Prostate gland (tissue), 2 donors: ENCODE measurements at places on chromosomes 5 and 9. TPM values are rescaled to one million over a fixed set of nuclear protein-coding genes. Genes with fewer than 3 reads are reported as not detected.

DNA sequence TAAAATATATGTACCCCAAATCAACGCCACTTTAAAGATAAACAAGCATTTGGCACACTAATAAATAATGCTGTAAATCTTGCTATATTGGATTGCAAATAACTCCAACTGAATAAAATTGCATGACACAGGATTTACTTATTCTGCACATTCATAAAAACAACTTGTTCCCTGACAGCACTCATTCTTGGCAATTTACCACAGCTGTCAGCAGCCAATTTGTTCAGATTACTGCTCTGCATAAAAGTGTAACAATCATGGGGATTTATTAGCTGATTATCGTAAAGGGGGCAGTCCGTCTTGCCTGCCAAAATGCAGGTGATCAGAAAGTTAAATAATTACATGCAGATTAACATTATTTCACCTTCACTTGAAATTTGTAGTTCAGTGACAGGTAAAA lies 285.3 kb downstream of the SLF1 start:
- no peak for DNase-seq

GRCh38 chr5:131266370-131267060 lies 2.7 kb downstream of the CDC42SE2 start:
- DNase-seq = no peak

The ORM2 gene
- 1.9 TPM for total RNA-seq

GRCh38 chr9:110178281-110178680 lies 29.7 kb downstream of the C9orf152 start:
- DNase-seq = no peak

GRCh38 chr9:9612755-9613154 lies 1000.0 kb downstream of the PTPRD start:
- no peak for DNase-seq

DNA sequence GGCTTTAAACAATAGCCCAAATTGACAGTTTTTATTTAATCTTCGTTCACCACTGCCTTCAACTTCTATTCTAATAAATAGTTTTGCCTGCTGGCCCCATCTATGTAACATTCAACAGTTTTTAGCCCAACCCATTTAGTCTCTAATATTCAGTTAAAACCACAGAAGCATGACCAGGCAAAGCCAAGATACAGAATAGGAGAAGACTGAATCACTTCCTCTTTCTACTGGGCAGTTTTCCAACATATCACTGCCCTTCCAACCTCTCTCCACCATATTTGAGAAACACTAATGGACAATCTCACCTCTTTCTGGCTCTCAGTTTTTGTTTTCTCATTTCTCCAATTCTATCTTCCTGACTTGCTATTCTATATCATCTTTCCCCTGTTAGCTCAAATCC lies 352.9 kb downstream of the DNAH5 start:
- DNase-seq = no peak

The GRXCR2 gene
- total RNA-seq = not detected

GRCh38 chr9:87970602-87971001 lies 3.7 kb downstream of the CDK20 start:
- DNase-seq = no peak

The CCDC171 gene
- total RNA-seq = 2.0 TPM

DNA sequence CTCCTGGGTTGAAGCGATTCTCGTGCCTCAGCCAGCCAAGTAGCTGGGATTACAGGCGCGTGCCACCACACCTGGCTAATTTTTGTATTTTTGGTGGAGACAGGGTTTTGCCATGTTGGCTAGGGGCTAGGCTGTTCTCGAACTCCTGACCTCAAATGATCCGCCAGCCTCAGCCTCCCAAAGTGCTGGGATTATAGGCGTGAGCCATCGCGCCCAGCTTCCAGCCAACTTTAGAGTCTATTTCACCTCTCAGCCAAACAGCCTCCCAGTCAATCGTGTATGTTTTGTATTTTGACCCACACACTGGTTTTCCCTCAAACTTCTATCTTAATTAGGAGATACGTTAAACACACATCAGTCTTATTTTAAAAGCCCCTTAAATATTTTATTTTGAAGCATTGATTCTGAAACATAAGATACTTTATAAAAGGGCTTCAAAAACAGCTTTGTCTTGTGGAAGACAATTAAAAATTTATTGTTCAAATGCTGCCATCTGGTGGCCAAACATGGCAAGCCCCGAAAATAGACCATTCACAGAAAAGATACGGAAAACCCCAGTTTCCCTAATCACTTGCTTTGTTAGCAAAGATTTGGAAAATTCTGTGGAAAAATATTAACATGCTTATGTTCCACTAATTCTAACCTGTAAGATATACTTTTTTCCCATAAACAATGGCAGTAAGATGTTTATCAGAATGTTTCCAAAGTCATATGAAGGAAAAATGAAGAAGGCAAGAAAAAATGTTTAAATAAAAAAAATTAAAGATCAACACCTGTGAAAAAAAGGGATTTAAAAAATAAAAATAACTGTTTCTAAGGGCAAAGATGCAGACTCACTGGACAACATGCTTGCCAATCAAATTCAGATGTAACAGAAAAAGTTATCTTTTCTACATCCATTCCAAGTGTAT lies 33.1 kb downstream of the APTX start:
- peak; percentile 35 for DNase-seq

- DNase-seq = no peak
Observed at GRCh38 chr5:94329115-94329514, 289.3 kb downstream of the KIAA0825 start.

GRCh38 chr9:4740388-4740637 lies 689 bp downstream of the AK3 start:
- DNase-seq = no peak

GRCh38 chr9:123081824-123082223 lies 48.4 kb downstream of the GPR21 start:
- no peak for DNase-seq

- DNase-seq = no peak
Observed at GRCh38 chr5:132787076-132787475, 10.0 kb upstream of the SEPTIN8 start.

- no peak for DNase-seq
Observed at GRCh38 chr5:2563046-2563445, 188.4 kb downstream of the IRX2 start.

- no peak for DNase-seq
Observed at GRCh38 chr9:2181792-2182191, 166.6 kb downstream of the SMARCA2 start.

DNA sequence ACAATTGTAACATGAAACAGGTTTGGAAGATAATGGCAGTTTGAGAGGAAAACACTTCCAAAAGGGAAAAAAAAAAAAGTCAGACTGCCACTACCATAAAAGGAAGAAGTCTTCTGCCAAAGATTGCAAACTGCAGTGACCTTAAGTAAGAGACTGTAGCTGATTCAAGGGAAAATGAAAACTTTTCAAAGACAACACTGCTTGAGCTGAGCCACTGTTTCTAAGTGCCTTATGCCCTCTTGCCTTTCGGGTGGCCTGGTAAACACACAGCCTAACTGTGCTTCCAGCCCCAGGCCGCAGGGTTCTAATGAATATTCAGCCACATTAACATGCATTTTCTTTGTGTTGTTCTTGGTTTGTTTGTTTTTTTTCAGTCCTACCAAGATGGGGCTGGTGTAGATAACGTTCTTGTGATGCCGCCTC lies 354.6 kb downstream of the BNC2 start:
- no peak for DNase-seq

The PDCD1LG2 gene
- total RNA-seq = 1.4 TPM

DNA sequence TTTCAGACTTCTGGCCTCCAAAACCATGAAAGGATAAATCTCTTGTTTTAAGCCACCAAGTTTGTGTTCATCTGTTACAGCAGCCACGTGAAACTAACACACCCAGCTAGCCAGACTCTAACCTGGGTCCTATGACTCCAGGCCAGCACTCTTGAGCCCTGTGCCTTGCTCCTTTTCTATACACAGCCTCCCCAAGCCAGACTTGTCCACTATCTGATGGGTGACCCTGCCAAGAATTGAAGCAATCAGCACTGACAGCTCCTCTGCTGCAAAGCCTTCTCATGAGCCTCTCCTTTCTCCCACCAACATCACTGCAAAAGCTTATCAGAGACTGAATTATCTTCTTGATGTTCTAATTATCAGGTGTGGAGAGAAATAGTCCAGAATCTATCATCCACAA lies 41.4 kb downstream of the SIL1 start:
- DNase-seq = no peak

DNA sequence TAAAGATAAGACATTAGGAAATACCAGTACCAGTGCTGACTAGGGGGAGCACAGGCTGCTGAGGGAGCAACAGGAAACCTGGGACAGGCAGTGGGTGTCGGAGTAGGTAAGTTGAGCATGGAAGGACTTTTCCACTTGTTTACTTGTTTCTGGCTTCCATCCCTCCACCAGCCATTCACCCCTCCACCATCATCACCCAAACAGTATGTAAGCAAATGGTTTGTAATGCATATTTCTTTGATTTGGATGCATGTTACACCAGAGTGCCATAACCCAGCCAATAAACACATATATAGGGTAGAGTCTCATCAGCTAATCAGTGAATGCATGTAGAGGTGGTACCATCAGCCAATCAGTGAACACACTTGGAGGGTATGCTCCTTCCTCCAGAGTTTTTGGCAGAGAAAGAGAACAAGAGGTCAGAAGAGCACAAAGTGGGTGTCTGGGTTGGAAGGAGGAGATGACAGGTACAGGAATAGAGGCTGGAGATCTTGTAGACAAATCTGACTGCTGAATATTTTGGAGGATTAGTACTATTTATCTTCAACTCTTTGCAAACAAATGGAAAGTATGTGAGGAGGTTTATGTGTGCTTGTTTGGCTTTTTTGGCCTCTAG lies 37.7 kb upstream of the PDE8B start:
- no peak for DNase-seq

DNA sequence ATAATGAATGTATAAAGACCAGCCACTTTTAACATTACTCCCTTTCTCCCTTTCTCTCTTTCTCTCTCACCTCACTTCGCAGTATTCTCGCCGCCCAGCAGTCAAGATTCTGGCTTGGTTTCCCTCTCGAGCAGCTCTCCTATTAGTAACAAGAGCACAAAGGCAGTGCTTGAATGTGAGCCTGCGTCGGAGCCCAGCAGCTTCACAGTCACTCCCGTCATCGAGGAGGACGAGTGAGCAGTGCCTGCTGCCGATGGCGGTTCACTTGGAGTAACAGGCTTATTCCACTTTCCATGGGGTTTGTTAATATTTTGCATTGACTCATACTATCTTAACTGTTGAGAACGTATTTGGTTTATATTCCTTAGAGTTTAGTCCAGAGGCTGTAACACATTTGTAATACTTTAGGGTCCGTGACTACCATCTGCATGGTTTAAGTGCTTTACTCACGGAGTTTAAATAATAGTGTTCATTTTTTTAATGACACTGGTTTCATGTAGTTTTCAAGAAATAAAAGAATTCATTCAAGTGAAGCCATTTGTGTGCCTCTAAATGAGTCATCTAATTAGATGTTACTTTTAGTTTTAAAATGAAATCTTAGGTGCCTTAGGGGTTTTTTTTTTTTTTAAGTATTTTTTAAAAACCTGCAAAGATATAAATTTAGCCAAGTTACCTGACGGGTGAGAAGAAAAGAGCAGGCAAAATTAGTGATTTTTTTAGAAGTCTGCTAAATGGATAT lies 8.4 kb upstream of the DMRT3 start:
- no peak for DNase-seq

DNA sequence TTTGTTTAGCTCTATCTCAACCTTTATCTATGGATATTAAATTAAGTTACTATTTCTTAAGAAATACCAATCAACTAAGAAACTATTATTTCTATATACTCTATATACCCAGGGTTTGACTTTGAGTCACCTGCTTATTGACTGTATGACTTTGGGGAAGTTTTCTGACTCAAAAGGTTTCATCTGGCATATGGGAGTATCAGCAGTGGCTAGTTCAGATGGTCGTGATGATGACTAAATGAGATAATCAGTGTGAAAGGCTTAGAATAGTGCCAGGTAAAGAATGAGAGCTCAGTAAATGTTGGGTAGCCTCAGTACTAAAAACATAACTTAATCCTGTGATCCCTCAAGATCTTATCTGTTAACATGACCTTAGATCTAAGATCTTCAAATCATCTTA lies 179.7 kb upstream of the ISL1 start:
- no peak for DNase-seq

GRCh38 chr9:100673249-100673648 lies 95.4 kb downstream of the CAVIN4 start:
- no peak for DNase-seq

DNA sequence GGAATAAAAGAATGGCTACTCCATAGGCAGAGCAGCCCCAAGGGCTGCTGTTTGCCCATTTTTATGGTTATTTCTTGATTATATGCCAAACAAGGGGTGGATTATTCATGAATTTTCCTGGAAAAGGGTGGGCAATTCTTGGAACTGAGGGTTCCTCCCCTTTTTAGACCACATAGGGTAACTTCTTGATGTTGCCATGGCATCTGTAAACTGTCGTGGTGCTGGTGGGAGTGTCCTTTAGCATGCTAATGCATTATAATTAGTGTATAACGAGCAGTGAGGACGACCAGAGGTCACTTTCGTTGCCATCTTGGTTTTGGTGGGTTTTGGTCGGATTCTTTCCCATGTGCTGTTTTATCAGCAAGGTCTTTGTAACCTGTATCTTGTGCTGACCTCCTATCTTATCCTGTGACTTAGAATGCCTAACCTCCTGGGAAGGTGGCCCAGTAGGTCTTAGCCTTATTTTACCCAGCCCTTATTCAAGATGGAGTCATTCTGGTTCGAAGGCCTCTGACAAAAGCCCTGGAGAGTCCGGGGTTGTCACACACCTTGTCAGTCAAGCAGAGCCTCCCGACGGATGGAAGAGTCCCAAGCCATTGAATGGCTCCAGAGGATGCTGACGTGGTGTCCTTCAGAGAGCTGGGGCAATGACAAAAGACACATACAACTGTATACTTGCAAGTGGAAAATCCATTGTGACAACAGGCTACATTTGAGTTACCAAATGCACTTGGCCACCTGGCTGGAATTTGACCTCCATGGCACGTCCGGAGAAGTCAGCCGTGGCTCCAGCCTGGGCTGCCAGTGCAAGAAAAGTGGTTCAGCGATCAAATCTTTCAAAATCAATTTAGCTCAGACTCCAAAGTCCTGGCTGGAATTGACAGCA lies 67.1 kb upstream of the CLINT1 start:
- DNase-seq = no peak

The COL23A1 gene
- total RNA-seq = 6.1 TPM

The PTGDS gene
- total RNA-seq = 5,242 TPM

The PCYOX1L gene
- total RNA-seq = 7.7 TPM
